NCI-H1417 (cell line): ENCODE measurements at places on chromosomes 3 and 15.

- DNase-seq: no peak
These were observed 75.5 kb downstream of the SCN10A start for GRCh38 chr3:38740537-38740936.

DNA sequence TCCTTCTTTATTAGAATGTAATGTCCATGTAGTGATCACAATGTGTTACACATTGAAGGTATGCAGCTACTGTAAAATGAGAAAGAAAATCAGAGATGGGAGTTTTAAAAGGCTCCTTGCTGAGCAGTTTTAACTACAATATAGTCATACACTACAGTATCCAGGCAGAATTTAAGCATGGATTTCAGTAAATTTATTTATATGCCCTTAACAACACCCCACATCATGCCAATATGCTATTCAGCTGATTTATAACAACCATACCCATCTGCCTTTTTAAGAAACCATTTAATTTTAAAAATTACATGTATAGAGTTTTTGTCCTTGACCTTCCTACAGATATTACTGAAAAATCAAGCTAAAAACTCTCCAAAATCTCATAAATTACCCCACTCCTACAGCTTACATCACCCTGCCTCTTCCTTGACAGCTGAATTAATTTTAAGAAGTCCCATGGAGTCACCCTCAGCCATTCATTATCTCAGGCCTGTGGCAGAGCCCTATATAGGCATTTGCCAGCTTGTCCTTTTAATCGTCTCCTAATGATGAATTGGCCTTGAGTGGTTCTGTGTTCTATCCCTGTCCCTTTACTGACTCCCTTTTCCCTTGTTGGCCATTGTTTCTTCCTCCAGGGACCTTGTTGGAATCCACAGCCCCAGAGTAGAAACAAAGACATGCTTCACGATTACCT is 797.6 kb upstream of the ARRDC4 start:
- no peak for DNase-seq

GRCh38 chr15:29571792-29572431 is 250.4 kb downstream of the TJP1 start:
- DNase-seq: peak; percentile 51

DNA sequence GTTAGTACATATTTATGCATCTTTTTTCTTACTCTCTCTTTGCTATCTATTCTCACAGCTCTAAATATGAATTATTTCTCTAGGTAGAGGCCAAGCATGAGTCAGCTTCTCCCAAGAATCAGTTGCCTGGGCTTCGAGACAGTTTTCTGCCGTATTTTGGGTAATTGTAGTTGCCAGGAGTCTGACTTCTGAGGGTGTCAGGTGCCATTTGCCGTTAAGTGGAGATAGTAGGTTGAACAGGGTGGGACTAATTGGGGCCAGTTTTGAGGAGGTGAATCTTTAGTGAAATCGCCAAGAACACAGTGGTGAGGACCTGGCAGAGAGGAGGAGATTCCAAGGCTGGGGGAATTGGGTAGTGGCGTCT is 7.8 kb upstream of the NRROS start:
- no peak for DNase-seq

- DNase-seq: no peak
These were observed 150.4 kb downstream of the LIPC start for GRCh38 chr15:58582160-58582559.
